ENCODE measurements at places on chromosomes 12 and 14.

GRCh38 chr12:60066655-60067054 is 470.8 kb downstream of the SLC16A7 start:
- no peak for DNase-seq

- no peak for DNase-seq
Measured at GRCh38 chr12:95548056-95548538, 3.2 kb downstream of the USP44 start.

DNA sequence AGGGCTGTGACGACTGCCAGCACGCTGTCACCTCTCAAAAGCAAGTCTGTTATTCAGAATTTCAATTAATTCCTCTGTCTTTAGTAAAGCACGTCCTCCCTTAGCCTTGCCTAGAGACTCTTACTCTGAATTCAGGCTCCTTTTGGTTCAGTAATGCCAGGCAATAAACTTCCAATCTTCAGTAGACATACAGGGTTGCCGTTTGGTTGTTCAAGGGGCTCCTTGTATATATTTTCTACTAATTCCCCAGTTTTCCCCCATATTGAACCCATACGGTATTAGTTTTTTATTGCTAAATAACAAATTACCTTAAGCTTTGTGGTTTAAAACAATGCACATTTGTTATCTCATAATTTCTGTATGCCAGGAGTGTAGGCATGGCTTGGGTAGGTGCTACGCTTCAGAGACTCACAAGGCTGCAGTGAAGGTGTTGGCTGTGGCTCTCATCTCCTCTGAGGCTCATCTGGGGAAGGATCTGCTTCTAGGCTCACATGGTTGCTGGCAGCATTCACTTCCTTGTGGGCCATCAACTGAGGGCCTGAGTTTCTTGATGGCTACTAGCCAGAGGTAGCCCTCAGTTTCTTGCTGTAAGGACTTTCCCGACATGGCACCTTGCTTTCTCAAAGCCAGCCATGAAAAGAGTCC is 7.3 kb upstream of the CLECL1 start:
- DNase-seq, result no peak

DNA sequence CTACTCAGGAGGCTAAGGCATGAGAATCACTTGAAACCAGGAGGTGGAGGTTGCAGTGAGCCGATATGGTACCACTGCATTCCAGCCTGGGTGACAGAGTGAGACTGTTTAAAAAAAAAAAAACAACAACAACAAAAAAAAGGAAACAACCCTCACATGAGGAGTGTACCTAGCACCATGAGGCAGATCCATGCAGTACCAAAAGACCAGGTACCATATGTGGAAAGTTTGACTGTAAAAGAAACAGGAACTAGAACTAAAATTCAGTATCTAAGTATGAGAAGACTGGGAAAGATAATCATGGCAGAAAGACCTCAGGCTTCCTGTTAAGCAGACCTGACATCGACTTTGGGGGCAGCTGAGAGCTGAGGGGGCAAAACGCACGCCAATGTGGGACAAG is 55.1 kb downstream of the TRAFD1 start:
- DNase-seq, result no peak

DNA sequence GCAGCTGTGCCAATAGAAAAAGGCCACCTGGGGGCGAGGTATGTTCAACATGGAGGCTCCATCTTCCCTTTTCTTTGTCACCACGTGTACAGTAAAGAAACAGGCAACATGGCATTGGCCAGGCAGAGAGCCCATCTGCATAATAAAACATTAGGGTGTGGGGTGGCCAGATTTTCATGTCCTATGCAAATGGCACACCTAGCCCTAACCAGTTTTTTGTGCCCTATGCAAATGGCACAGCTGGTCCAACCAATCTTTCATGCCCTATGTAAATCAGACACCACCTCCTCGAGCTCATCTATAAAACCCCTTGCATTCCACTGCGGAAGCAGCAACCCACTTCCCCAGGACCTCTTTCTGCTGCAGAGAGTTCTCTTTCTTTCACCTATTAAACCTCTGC is 149.1 kb upstream of the RGS6 start:
- DNase-seq, result no peak

DNA sequence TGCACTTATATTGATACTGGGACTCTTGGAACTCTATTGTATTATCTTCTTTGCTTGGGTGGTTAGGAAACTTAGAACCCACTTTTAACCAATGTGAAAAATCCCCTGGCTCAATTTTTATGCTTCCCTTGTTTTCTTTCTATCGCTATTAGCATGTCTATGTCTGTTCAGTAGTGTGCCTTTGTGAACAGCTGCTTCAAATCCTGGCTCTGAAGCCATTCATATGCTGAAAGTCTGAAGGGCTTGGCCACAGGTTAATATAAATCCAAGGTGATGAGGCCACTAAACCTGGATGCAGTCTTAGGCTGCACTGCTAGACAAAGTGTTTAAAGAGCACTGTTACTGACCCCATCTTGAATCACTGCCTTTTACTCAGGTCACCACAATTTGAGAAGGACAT is 94.9 kb upstream of the RIC8B start:
- DNase-seq, result no peak

- DNase-seq, result no peak
Measured at GRCh38 chr14:53954551-53955228, 1.9 kb downstream of the BMP4 start.

DNA sequence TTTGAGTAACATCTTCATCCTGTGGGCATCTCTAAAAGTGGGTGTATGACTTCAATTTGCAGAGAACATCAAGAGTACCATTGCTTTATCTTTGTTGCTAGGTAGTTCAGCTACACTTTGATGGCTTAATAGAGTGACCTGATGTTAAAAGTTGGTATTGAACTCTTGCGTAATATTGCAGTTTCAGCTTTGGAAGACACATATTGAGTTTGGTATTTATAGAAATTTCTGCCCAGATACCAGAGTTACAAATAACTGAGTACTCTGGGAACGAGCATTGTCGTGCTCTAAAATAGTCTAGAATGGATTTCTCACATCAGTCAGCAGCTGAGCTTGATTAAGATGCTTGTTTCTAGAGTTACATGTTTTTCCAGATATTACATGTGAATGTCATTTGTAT is 24.8 kb upstream of the AKAP5 start:
- DNase-seq, result no peak

Data from esophagus squamous epithelium (tissue), 5 donors.